Hematopoietic multipotent progenitor cell treated with erythropoietin and hydrocortisone succinate and interleukin-3 and kit ligand, for 6 days (in vitro differentiated cells): ENCODE measurements at places on chromosomes 11 and 22.
A peak's percentile ranks its signal among the peaks of the same experiment; 100 is the strongest.

DNA sequence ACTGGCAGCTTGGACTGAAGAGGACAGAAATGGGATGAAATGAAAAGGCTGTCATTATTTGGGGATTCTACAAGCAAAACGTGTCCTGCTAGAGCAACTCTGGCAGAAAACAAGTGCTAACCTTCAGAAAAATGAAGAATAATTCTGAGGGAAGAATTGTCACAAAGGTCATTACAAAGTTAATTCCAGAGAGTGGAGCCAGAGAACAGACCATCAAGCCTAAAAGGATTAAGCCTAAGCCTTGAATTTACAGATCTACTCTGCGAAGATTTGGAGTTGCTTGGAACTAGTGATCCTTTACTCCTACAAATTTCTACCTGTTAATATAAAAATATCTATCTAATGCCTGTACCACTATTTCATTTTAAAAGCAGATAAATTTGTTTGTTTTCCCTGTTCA is 1077.3 kb upstream of the CNTN5 start:
- DNase-seq: no peak

DNA sequence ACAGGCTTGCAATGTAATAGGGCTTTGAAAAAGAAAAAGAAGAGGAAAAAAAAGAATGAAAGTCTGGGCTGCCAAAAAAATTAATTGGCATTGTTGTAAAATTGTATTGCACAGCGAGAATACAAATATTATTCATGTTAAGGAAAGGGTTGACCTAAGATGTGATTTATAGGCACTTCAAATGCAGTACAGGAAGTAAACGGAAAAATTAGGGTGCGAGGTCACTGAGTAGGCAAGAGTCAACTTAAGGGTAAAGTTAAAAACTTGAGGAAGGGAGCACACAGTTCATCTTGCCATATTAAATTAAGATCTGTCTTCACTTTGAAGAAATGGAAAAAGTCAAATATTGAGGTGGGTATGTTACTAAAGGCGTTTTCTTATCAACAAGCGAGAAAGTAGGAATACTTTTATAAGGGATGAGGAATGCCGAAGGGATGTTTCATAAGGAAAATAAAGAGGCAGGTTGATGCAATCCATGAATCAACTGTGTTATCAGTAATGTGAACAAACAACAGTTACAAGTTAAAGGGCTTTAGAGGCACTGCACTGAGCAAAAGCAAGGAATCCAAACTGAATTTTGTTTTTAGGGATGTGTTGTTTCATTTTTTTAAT is 123.0 kb downstream of the WT1 start:
- no peak for DNase-seq

DNA sequence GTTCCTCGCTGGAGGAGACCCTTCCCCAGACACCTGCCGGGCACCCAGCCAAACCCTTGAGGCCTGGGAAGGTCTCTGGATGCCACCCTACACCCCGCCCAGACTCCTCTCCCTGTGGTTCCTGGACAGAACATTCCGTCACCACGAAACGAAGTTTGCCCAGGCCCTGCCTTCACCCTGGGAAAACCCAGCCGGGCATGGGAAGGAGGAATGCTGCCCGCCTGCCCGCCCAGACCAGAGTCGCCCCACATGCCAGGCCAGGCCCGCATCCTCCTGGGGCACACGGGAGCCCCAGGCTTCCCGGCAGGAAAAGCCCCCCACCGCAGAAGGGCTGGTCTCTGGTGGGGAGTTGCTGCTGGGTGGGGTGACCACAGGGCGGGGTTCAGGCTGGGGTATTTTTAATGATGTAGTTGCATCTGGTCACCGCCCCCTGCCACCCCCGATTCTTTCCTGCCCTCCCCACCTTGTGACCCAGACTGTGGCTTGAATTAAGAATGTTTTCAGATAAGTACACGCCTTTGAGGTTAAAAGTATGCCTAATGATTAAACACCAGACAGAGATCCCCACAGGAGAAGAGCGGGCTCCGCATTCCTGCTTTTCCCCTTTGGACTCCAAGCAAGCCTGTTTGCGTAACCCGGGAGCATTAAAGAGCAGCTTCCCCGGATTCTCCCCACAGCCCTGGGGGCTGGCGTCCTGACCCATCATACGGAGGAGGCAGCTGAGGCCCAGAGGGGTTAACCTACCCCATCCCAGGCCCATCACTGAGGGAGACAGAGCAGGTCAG is 44.6 kb upstream of the PPARA start:
- peak; percentile 53 for DNase-seq

DNA sequence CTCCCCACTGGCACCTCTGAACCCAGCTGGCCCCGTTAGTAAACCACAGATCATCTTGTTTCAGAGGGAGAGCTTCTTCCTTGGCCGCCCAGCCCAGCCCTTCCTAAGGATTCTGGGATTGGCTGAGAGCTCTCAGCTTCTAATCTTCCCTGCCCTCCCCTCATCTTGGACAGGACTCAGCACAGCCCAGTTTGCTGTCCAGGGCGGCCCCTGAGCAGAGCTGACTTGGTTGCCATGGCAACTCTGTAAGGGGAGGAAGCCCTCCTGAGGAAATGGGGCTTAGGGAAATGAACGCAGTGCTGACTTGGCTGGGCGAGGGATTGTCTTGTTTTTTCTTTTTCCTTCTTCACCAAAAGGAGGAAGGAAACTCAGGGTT is 4.6 kb downstream of the APOL4 start:
- peak; percentile 68 for DNase-seq

DNA sequence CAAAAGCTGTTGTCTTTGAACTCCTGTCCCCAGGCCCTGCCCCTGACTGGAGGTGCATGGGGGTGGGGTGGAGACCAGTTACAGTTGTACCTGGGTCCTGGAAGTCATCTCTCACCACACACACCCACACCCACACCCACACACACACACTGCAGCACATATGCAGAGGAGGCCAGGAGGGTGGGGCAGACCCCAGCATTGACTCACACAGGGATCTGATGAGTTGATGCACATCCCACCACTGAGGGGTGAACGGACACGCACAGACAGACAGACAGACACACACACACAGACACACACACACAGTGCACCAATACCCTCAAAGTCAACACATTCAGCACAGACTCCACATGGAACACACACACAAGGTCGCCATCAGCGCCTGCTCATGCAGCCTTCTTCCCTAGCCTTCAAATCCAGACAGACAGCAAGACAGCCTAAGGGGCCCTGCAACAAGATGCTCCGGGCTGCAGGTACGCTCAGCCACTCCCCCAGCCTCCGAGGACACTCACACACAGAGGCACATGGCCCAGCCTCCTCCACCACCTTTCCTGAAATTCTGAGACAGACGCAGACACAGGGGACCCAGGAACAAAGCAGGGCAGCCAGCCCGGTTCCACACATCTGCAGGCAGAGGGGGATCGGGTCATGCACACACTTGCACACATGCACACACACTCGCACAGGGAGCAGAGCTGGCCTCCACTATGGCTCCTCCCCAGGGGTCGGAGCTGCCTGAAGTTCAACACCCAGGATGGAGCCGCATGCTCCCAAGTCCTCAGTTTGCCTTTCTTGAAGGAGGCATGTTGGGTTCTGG is 26.5 kb downstream of the SYT7 start:
- DNase-seq: no peak

GRCh38 chr11:111379602-111380136 is 594 bp upstream of the POU2AF1 start:
- DNase-seq: no peak

- no peak for DNase-seq
These were observed 26.8 kb downstream of the TPBGL start for GRCh38 chr11:75267171-75267970.

DNA sequence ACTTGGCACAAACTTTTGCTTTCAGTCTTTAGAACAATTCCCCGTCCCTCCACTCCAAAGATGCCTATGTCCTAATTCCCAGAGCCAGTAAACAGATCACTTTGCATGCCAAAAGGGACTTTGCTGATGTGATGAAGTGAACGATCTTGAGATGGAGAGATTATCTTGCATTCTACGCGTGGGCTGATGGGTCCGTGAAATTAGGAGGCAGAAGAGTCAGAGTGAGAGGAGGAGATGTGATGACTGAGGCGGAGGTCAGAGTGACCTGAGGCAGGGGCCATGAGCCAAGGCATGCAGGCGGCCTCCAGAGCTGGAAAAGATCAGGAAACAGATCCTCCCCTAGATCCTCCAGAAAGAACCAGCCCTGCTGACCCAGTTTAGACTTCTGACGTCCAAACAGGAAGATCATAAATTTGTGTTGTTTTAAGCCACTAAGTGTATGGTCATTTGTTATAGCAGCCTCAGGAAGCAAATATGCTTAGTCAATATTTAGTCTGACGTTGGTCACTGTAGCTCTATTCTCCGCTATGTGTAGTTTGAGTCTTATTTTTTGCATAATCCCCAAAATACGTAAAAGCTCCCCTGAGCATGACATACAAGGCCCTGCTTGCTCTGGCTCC is 76.0 kb upstream of the TIMP3 start:
- DNase-seq: no peak

GRCh38 chr11:60763692-60764369 is 7.2 kb downstream of the MS4A15 start:
- DNase-seq: no peak

DNA sequence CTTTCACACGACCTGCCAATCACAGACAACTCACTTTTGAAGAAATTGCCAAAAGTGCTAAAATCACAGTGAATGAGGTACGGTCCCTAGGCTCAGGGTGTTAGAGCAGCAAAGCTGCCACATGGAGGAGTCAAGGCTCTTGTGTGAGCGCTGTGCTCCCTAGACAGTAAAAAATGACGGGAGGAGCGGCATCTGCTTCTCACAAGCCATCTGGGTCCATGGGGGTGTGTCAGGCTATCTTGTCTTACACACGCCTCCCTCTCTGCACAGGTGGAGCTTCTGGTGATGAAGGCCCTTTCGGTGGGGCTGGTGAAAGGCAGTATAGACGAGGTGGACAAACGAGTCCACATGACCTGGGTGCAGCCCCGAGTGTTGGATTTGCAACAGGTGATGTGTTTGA is 14.8 kb downstream of the PSMD13 start:
- DNase-seq: no peak
